ENCODE measurements at places on chromosomes 7 and 10. TPM values are rescaled to one million over a fixed set of nuclear protein-coding genes. Genes with fewer than 3 reads are reported as not detected.

GPR37 gene
- total RNA-seq = not detected

GRCh38 chr10:42997151-42997848 is 79.6 kb upstream of the RET start:
- H3K27me3 ChIP-seq = no peaks in the 10 kb centered on the region
- H3K27ac ChIP-seq = no peak overlapping the region
- no peak for DNase-seq
- H3K36me3 ChIP-seq = no peaks in the 10 kb centered on the region
- no peaks in the 10 kb centered on the region for H3K4me1 ChIP-seq

GRCh38 chr7:78039790-78040776 is 241.5 kb downstream of the PHTF2 start:
- no peak overlapping the region for H3K27ac ChIP-seq
- DNase-seq = peak; percentile 23
- no peak overlapping the region for H3K4me3 ChIP-seq
- no peaks in the 10 kb centered on the region for H3K4me1 ChIP-seq
- H3K36me3 ChIP-seq = no peaks in the 10 kb centered on the region

- H3K36me3 ChIP-seq = no peaks in the 10 kb centered on the region
- DNase-seq = no peak
- H3K27ac ChIP-seq = no peak overlapping the region
These were observed 59.1 kb downstream of the TFAM start for GRCh38 chr10:58444321-58444720.

FAM25C gene
- not detected for total RNA-seq

DNA sequence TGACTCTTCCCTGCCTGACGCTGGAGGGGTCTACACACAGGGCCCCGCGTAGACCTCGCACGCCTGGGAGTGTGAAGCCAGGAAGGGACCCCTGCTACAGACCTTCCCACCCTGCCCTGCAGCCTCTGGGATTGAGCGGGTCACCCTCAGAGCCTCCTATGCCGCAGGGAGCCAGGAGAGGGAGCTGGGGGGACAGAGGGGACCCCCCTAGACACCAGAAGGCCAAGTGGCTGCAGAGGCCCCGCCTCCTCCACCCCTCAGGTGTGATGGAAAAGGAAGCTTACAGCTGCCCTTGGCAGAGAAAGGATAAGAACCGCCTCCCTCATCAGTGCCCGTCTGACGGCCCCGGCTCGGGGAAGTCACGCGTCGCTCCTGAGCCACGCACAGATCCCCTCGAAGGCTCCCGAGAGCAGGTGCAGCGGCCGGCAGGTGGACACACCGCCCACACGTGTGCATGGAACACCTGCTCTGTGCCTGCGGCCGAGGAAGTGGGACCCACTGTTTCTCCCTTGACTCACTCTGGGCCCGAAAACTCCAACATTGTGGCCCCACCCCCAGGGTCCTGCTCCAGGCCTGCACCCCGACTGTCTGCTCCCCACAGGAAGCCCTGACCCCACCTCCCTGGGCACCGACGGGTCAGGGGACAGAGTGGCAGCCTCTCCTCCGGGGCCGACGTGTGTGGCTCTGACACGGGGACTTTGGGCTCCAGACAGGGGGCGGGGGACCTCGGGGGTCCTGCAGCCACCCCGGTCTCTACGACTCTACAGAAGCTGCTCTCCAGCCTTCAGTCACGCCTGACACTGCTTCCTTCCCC is 73.3 kb downstream of the MICALL2 start:
- H3K36me3 ChIP-seq = no peaks in the 10 kb centered on the region
- no peaks in the 10 kb centered on the region for H3K4me1 ChIP-seq
- H3K4me3 ChIP-seq = no peak overlapping the region
- no peak for DNase-seq
- H3K27me3 ChIP-seq = peaks cover 64% of the 10 kb centered on the region

AKR1C2 gene
- total RNA-seq = 53.8 TPM

GRCh38 chr7:29851487-29851886 is 45.2 kb downstream of the WIPF3 start:
- no peaks in the 10 kb centered on the region for H3K4me1 ChIP-seq
- no peaks in the 10 kb centered on the region for H3K27me3 ChIP-seq
- no peaks in the 10 kb centered on the region for H3K36me3 ChIP-seq
- peak; percentile 14 for DNase-seq
- H3K4me3 ChIP-seq = no peak overlapping the region

FGFR2 gene
- total RNA-seq = 114 TPM

CPA4 gene
- not detected for total RNA-seq

C10orf67 gene
- not detected for total RNA-seq

CHST15 gene
- total RNA-seq = 25.4 TPM

TRIM50 gene
- total RNA-seq = not detected

GRCh38 chr7:46174196-46174580 is 253.1 kb upstream of the IGFBP3 start:
- no peaks in the 10 kb centered on the region for H3K27me3 ChIP-seq
- H3K4me1 ChIP-seq = no peaks in the 10 kb centered on the region
- DNase-seq = no peak
- H3K27ac ChIP-seq = no peak overlapping the region
- no peak overlapping the region for H3K4me3 ChIP-seq

SVIL gene
- total RNA-seq = 146 TPM

- H3K27me3 ChIP-seq = no peaks in the 10 kb centered on the region
- H3K27ac ChIP-seq = no peak overlapping the region
- no peak for DNase-seq
- H3K36me3 ChIP-seq = no peaks in the 10 kb centered on the region
- H3K4me3 ChIP-seq = no peak overlapping the region
These were observed 84.0 kb downstream of the SEMA3D start for GRCh38 chr7:85102813-85103350.

- no peaks in the 10 kb centered on the region for H3K4me1 ChIP-seq
- DNase-seq = no peak
- no peaks in the 10 kb centered on the region for H3K36me3 ChIP-seq
- H3K27ac ChIP-seq = no peak overlapping the region
These were observed 79.2 kb downstream of the CCNY start for GRCh38 chr10:35415505-35415904.

DNA sequence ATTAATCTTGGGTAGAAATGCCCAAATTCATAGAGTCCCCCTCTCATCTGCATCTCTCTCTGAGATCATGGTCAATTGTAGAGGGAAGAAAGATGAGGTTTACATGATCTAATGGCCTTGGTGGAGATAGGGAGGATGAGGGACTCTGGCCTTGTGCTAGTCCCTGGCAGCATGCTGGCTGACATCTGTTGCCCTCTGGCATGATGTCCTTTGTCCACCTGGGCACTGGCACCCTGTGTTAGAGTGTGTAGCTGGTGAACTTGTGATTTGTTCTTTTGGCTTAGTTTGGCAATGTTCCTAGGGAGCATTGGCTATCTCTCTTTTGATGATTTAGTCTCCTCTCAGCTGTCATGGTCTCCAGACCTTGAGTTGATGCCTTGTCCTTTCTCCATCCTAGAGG is 103.2 kb downstream of the DYNC1I1 start:
- no peaks in the 10 kb centered on the region for H3K27me3 ChIP-seq
- no peak overlapping the region for H3K27ac ChIP-seq
- DNase-seq = no peak
- no peak overlapping the region for H3K4me3 ChIP-seq
- H3K4me1 ChIP-seq = no peaks in the 10 kb centered on the region
- no peaks in the 10 kb centered on the region for H3K36me3 ChIP-seq

GRCh38 chr7:138126928-138127327 is 50.7 kb downstream of the AKR1D1 start:
- H3K4me3 ChIP-seq = no peak overlapping the region
- no peak overlapping the region for H3K27ac ChIP-seq
- no peaks in the 10 kb centered on the region for H3K27me3 ChIP-seq
- no peaks in the 10 kb centered on the region for H3K4me1 ChIP-seq

GRCh38 chr7:4801839-4802231 is 26.4 kb downstream of the AP5Z1 start:
- no peaks in the 10 kb centered on the region for H3K4me1 ChIP-seq
- H3K4me3 ChIP-seq = no peak overlapping the region
- H3K27ac ChIP-seq = no peak overlapping the region
- H3K36me3 ChIP-seq = no peaks in the 10 kb centered on the region
- no peak for DNase-seq

GRCh38 chr10:75396631-75397495 is 4.7 kb downstream of the ZNF503 start:
- H3K27me3 ChIP-seq = peaks cover 12% of the 10 kb centered on the region
- peak overlapping the region; percentile 94 for H3K27ac ChIP-seq
- no peaks in the 10 kb centered on the region for H3K36me3 ChIP-seq
- DNase-seq = peak; percentile 22

GRCh38 chr10:35259769-35260397 is 76.4 kb upstream of the CCNY start:
- no peak for DNase-seq
- no peak overlapping the region for H3K27ac ChIP-seq
- H3K36me3 ChIP-seq = no peaks in the 10 kb centered on the region
- no peaks in the 10 kb centered on the region for H3K27me3 ChIP-seq

GRCh38 chr10:92239151-92239599 is 51.7 kb downstream of the CPEB3 start:
- H3K27me3 ChIP-seq = no peaks in the 10 kb centered on the region
- no peak for DNase-seq
- H3K4me3 ChIP-seq = peak overlapping the region; percentile 73
- no peaks in the 10 kb centered on the region for H3K36me3 ChIP-seq
- peak overlapping the region; percentile 93 for H3K27ac ChIP-seq

DNA sequence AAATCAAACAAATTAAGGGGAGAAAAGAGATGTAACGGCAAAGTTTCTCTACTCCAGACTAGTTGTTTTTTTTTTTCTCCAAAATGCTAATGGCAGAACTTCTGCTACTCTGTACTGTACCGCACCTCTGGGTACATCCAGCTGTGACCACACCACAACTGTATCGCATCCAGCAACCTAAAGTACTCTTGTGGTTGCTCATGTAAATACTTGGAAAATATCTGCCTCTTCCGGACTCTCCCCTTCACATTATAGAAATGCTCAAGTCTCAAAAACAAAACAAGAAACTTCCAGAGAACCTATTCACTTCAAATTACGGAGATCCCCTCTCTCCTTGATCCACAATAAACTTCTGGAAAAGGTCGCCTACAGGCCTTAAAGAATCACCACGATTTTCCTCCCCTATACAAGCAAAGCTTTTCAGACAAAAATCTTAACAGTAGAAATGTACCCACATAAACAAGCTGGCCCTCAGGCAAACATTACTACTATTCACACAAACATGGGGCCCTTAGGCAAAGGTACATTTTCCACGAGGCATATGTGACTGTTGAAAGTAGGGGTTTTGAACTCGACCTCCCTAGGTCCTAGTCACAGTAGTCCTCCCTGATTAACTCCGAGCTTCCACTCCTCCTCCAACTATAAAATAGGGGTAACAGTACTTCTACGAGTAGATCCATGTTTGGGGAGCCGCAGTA is 222.9 kb upstream of the MKLN1 start:
- no peaks in the 10 kb centered on the region for H3K36me3 ChIP-seq
- H3K4me1 ChIP-seq = peaks cover 64% of the 10 kb centered on the region
- peak overlapping the region; percentile 69 for H3K4me3 ChIP-seq
- peaks cover 10% of the 10 kb centered on the region for H3K27me3 ChIP-seq
- H3K27ac ChIP-seq = peak overlapping the region; percentile 84

GRCh38 chr10:30915146-30915545 is 116.5 kb downstream of the ZNF438 start:
- DNase-seq = no peak
- no peaks in the 10 kb centered on the region for H3K4me1 ChIP-seq
- no peak overlapping the region for H3K4me3 ChIP-seq
- H3K27ac ChIP-seq = no peak overlapping the region

GRCh38 chr10:6781133-6781770 is 201.2 kb upstream of the PRKCQ start:
- no peak overlapping the region for H3K4me3 ChIP-seq
- H3K36me3 ChIP-seq = no peaks in the 10 kb centered on the region
- H3K4me1 ChIP-seq = no peaks in the 10 kb centered on the region
- H3K27me3 ChIP-seq = peaks cover 3% of the 10 kb centered on the region
- DNase-seq = no peak

LOXL4 gene
- 6.4 TPM for total RNA-seq

DNA sequence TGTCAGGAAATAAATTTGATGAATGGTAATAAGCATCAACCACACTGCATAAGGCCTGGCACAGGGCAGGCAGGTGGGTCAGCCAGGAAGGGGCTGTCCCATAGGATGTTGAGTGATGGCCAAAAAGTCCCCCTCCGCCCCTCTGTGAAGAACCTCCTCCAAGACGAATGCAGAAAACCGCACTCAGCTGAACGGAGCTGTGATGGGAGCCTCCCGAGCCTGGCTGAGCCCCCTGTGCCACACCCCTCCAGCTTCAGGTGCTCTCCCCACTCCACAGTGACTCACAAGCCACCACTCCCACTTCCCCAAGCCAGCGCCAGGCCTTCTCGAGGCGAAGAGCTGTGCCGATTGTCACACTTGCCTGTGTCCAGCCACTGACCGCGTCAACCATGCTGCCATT is 184.2 kb downstream of the MAD1L1 start:
- no peaks in the 10 kb centered on the region for H3K27me3 ChIP-seq
- no peaks in the 10 kb centered on the region for H3K36me3 ChIP-seq
- H3K4me3 ChIP-seq = no peak overlapping the region
- no peak overlapping the region for H3K27ac ChIP-seq
- no peak for DNase-seq
- H3K4me1 ChIP-seq = no peaks in the 10 kb centered on the region

CRYGN gene
- total RNA-seq = not detected

- no peak overlapping the region for H3K27ac ChIP-seq
- DNase-seq = no peak
These were observed 36.6 kb upstream of the CCAR1 start for GRCh38 chr10:68684413-68684812.

PPIF gene
- 53.7 TPM for total RNA-seq

SFTPA1 gene
- not detected for total RNA-seq

- H3K27ac ChIP-seq = no peak overlapping the region
- no peaks in the 10 kb centered on the region for H3K4me1 ChIP-seq
- DNase-seq = no peak
- H3K27me3 ChIP-seq = no peaks in the 10 kb centered on the region
These were observed 120.9 kb downstream of the CACNB2 start for GRCh38 chr10:18261063-18261610.

CDCA7L gene
- 16.3 TPM for total RNA-seq

DNA sequence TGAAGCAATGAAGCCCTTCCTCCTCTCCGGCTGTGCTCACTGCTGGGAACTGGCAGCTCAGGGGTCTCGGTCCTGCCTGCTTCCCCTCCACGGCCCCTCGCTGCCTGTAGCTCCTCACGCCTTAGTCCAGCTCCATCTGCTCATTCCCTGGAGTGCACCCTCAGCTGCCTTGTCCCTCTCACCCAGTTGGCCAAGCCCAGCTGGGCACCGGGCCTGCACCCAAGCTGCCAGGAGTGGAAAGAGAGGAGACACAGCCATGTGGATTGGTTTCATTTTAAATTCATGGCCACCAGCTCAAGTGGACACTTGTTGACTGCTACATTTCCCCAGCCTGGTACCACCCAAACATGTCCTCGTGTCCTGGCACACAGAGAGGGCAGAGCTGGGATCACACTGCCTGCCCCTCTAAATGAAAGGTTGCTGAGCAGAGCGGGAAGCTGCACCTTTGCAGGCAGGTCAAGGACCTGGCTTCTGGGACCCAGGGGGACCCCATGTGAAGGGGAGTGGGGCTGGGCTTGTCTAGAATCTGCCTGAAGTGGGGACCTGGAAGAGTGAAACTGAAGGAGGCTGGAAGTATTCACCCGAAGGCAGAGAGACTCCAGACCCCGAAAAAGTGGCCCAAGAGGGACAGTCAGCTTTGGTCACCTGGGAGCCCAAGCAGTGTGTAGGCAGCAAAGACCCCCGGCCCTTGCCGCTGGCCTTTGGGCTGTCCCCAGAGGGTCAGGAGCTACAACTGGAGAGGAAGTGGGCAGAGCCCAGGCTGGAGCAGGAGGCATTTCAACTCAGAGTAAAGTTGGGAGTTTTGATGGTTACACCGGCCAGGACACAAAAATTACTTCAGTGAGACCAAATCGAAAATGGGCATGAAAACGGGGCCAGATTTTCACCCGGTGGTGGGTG is 15.0 kb upstream of the BNIP3 start:
- no peak for DNase-seq
- H3K36me3 ChIP-seq = no peaks in the 10 kb centered on the region
- H3K4me1 ChIP-seq = peaks cover 22% of the 10 kb centered on the region
- no peak overlapping the region for H3K4me3 ChIP-seq
- H3K27ac ChIP-seq = peak overlapping the region; percentile 71

All from transverse colon (tissue), 4 donors.